ENCODE measurements at places on chromosomes 13 and 19. TPM values are rescaled to one million over a fixed set of nuclear protein-coding genes. Genes with fewer than 3 reads are reported as not detected.

CEACAM19 gene
- 2.5 TPM for total RNA-seq

ANKRD10 gene
- 84.2 TPM for total RNA-seq

ZNF561 gene
- total RNA-seq = 20.9 TPM

PSG11 gene
- not detected for total RNA-seq

CNFN gene
- not detected for total RNA-seq

- DNase-seq = no peak
Observed at GRCh38 chr13:87169337-87169736, 501.8 kb upstream of the SLITRK5 start.

DNA sequence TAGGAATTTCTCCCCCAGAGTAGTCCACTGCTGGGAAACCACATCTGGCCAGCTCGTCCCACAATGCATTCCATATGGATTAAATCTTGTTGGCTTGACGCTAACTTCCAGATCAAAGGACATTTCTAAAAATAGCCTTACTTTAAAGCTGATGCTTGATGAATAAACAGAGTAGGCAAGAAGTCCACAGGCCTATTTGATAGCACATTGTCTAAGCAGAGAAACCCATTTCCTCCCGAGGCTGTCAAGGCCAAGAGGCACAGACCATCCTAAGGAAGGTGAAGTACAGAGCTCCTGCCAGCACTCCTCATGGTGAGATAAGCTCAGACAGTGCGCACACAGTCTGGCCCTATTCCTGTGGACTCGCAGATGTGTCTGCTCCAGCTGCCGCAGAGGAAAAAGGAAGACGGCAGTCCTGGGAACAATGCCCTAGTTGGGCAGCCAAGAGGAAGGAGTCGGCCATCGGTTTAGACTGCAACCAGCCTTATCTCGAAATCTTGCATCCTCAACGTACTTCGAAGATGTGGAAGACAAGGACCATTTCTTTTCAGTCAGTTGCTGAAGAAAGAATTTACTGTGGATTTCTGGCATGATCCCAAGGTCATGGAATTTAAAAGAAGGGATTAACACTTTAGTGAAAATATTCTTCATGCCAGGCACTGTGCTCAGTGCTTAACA, 156.8 kb downstream of the RGCC start:
- DNase-seq = peak; percentile 96

GRCh38 chr13:41827507-41828213, 133.2 kb downstream of the VWA8 start:
- DNase-seq = peak; percentile 93

- DNase-seq = no peak
Observed at GRCh38 chr13:85693889-85694511, 105.2 kb downstream of the SLITRK6 start.

DNA sequence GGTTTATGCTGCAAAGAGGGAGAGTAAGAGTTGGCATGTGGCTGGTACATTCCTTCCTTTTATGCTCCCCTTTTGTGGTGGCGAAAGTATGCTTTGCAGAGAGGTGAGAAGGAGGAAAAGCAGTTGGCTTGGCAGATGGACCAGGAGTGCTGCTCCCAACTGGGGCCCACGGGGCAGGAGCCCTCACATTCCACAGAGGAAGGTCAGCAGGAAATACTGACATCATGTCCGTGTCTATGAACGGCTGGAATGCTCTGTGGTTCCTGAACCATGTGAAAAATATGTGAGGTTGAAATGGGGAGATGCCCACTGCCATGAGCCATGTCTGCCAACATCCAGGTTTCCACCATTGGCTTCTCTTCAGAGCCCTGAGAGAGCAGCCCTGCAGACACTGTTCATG, 33.3 kb upstream of the GAS6 start:
- DNase-seq = peak; percentile 96

DNA sequence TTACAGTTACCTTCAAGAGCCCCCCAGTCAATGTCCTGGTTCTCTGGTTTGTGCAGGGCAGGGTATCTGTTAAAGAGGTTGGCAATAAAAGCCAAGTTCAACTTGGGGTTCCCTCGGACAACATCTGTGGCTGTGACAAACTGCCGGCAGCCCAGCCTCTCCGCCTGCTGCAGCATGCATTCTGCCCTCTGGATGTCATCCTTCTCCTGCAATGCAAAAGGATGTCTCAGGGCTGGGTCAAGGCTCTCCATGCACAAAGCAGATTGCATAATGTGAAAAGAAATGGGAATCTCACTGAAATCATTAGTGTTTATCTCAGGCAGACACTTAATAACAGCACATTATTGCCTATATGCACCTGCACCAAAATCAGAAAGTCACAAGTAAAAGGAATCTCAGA, 35.1 kb downstream of the LCP1 start:
- DNase-seq = peak; percentile 43
